ENCODE measurements at places on chromosomes 11 and 22.
A peak's percentile ranks its signal among the peaks of the same experiment; 100 is the strongest.

GRCh38 chr11:102430158-102430836 is 22.3 kb downstream of the TMEM123 start:
- DNase-seq, result peak; percentile 22

- DNase-seq, result no peak
These were observed 208.1 kb upstream of the TENM4 start for GRCh38 chr11:79648766-79649520.

GRCh38 chr22:47739291-47740015 is 977.0 kb downstream of the TBC1D22A start:
- no peak for DNase-seq

- no peak for DNase-seq
These were observed 7.8 kb downstream of the PHOX2A start for GRCh38 chr11:72236083-72236697.

GRCh38 chr22:23305922-23306374 is 125.6 kb downstream of the BCR start:
- DNase-seq, result no peak

GRCh38 chr11:961921-962320 is 36.3 kb downstream of the AP2A2 start:
- DNase-seq, result no peak

DNA sequence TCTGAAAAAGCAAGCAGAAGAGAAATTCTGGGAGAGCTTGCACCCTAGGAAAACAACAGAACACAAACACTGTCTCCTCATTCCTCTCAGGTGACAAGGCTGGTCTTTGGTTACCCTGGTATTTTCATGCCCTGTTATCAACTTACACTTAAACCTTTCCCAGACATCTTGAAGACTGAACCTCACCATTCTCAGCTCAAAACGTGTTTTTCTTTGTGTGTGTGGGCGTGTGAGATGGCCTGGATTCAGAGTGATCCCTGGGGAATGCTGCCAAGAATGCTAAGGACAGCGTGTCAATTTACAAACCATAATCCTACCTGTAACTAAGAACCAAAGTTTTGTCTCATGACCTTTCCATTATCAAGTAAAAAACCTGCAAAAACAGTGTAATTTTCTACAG is 33.3 kb downstream of the ELF5 start:
- no peak for DNase-seq
